ENCODE measurements at places on chromosomes 1 and 21.

DNA sequence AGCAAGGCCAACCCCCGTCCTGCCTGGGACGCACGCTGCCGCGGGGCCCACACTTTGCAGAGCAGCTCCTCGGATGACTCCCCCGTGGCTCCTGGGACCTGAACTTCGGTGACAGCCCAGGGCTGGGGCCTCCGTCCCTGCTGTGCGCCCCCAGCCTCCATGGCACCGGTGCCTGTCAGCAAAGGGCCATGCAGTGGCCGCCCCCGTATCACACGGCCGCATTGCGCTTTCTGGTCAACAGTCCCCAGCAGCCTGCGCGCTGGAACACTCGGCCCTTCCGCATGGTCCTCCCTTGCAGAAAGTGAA lies 18.0 kb downstream of the NADK start:
- H3K4me3 ChIP-seq = no peak overlapping the region
- H3K36me3 ChIP-seq = peaks cover 56% of the 10 kb centered on the region
- no peaks in the 10 kb centered on the region for H3K27me3 ChIP-seq
- no peaks in the 10 kb centered on the region for H3K4me1 ChIP-seq
- H3K27ac ChIP-seq = no peak overlapping the region

- no peaks in the 10 kb centered on the region for H3K27me3 ChIP-seq
- H3K4me3 ChIP-seq = no peak overlapping the region
- DNase-seq = no peak
- no peaks in the 10 kb centered on the region for H3K36me3 ChIP-seq
- H3K27ac ChIP-seq = no peak overlapping the region
- no peaks in the 10 kb centered on the region for H3K4me1 ChIP-seq
Measured at GRCh38 chr1:168008595-168008994, 71.7 kb upstream of the MPC2 start.

GRCh38 chr1:147781056-147781471 lies 20.7 kb upstream of the GJA5 start:
- no peaks in the 10 kb centered on the region for H3K36me3 ChIP-seq
- no peak overlapping the region for H3K27ac ChIP-seq
- DNase-seq = no peak
- peaks cover 5% of the 10 kb centered on the region for H3K4me1 ChIP-seq

- peaks cover 6% of the 10 kb centered on the region for H3K4me1 ChIP-seq
- no peak overlapping the region for H3K27ac ChIP-seq
- no peaks in the 10 kb centered on the region for H3K36me3 ChIP-seq
- no peaks in the 10 kb centered on the region for H3K27me3 ChIP-seq
Measured at GRCh38 chr1:197807216-197807615, 31.9 kb upstream of the DENND1B start.

DNA sequence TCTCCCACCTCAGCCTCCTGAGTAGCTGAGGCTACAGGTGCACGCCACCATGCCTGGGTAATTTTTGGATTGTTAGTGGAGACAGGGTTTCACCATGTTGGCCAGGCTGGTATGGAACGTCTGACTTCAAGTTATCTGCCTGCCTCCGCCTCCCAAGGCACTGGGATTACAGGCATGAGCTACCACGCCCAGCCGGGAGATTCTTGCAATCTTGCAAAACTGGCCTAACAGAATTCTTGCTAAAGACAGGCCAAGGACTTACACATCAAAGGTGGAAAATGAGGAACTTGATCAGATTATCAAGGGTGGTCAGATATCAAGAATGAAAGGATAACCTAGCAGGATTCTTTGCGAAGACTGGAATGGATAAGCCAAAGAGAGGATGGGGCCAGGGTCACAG lies 98.3 kb upstream of the TIAM1 start:
- H3K36me3 ChIP-seq = no peaks in the 10 kb centered on the region
- no peaks in the 10 kb centered on the region for H3K27me3 ChIP-seq
- H3K4me1 ChIP-seq = no peaks in the 10 kb centered on the region
- no peak overlapping the region for H3K4me3 ChIP-seq
- H3K27ac ChIP-seq = no peak overlapping the region

DNA sequence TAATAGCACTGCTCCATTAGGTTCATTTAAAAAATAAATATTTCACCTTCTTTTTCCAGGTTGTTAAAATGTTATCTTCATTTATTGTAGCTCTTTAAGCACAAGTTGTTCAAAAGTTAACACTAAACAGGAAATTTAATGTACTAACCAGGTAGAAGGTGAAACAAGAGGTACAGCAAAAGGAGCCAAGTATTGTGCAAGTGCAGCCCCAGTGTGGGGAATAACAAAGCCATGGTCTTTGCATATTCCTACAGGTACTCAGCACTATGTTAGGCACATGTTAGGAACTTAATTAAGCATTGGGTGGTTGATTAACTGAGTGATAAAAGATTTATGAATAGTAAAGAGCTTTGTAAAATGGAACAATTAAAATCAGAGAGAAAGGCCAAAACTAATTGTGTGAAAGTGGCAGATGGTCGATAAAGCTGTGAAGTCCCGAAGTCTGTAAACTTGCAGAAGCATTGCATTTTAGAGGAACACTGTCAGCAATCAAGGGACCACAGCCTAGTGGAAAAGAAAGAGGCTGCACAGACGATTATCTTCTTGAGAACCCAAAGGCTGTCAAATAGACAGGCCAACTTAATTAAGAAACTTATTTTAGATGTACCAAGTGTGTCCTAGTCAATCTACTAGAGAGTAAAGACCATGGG lies 185.8 kb downstream of the SLC44A5 start:
- H3K36me3 ChIP-seq = no peaks in the 10 kb centered on the region
- no peak overlapping the region for H3K27ac ChIP-seq
- no peaks in the 10 kb centered on the region for H3K4me1 ChIP-seq
- no peak for DNase-seq
- H3K4me3 ChIP-seq = no peak overlapping the region

- no peak for DNase-seq
- peaks cover 25% of the 10 kb centered on the region for H3K36me3 ChIP-seq
- H3K4me1 ChIP-seq = peaks cover 3% of the 10 kb centered on the region
Measured at GRCh38 chr1:112927462-112927990, 28.5 kb downstream of the SLC16A1 start.

DNA sequence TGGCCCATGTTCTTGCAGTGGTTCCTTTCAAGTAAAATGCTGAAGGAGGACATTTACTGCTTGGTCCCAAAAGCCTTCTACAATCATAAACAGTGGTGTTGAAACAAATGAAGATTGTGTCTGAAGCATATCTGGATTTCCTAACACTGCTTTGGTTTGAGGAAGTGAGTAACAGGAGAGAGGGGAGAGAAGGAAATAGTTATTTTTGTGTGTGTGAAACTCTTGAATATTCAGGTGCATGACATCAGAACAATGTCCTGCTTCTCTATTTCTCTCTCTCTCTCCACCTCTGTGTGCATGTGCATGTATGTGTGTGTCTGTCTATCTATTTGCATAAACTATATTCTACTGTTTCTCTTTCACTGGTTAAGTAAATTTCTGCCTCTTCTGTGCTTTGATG lies 61.4 kb upstream of the TNFSF18 start:
- H3K36me3 ChIP-seq = no peaks in the 10 kb centered on the region
- no peak overlapping the region for H3K4me3 ChIP-seq
- H3K4me1 ChIP-seq = no peaks in the 10 kb centered on the region
- no peak for DNase-seq
- H3K27me3 ChIP-seq = no peaks in the 10 kb centered on the region

- H3K27ac ChIP-seq = no peak overlapping the region
- peaks cover 18% of the 10 kb centered on the region for H3K36me3 ChIP-seq
- H3K4me3 ChIP-seq = no peak overlapping the region
- H3K27me3 ChIP-seq = no peaks in the 10 kb centered on the region
Measured at GRCh38 chr1:220803401-220804201, 16.9 kb downstream of the MTARC1 start.

DNA sequence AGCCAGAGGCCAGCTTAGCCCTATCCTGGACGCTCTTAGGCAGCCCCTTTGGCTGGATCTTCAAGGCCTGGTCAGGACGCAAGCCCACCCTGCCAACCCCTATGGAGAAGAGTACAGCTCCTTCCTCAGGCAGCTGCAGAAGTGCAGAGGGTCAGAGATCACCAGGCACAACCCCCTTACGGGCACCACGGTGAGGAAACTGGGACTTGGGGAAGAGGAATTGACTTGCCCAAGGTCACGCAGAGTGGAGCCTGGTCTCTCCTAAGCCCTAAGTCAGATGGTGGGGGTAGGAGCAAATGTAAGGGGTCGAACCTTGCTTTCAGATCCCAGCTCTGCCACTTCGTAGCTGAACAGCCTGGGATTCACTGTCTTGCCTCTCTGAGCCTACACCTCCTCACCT lies 3.7 kb downstream of the E2F2 start:
- DNase-seq = no peak
- no peak overlapping the region for H3K27ac ChIP-seq
- H3K4me3 ChIP-seq = no peak overlapping the region
- no peaks in the 10 kb centered on the region for H3K36me3 ChIP-seq
- H3K4me1 ChIP-seq = peaks cover 12% of the 10 kb centered on the region

DNA sequence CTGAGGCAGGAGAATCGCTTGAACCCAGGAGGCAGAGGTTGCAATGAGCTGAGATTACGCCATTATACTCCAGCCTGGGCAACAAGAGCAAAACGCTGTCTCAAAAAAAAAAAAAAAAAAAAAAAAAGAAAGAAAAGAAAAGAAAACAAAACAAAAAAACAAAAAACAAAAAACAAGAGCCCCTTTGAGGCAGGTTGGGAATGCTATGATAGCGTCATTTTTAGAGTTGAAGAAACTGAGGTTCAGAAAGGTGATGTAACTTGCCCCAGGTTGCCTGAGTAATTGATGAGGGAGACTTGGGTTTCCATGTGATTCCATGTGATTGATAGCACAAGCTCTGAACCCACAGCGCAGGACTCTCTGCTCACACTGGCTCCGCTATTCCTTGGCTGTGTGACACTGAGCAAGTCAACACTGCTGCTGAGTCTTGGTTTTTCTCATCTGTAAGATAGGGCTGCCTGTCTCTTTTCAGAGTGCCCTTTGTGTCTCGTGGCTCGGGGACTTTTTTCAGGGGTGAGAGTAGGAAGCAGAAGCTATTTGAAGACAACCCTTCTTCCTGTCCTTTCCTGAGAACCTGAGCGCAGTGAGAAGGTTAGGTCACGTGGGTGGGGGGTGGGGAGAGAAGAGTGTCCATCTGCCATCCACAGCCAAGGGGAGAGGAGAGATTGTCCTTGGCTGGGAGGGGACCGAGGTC lies 2.5 kb downstream of the CNR2 start:
- no peak overlapping the region for H3K4me3 ChIP-seq
- H3K4me1 ChIP-seq = no peaks in the 10 kb centered on the region
- 0 out of 2 replicates have a peak, but pooled peaks cover 1% of the 10 kb centered on the region for H3K27me3 ChIP-seq

DNA sequence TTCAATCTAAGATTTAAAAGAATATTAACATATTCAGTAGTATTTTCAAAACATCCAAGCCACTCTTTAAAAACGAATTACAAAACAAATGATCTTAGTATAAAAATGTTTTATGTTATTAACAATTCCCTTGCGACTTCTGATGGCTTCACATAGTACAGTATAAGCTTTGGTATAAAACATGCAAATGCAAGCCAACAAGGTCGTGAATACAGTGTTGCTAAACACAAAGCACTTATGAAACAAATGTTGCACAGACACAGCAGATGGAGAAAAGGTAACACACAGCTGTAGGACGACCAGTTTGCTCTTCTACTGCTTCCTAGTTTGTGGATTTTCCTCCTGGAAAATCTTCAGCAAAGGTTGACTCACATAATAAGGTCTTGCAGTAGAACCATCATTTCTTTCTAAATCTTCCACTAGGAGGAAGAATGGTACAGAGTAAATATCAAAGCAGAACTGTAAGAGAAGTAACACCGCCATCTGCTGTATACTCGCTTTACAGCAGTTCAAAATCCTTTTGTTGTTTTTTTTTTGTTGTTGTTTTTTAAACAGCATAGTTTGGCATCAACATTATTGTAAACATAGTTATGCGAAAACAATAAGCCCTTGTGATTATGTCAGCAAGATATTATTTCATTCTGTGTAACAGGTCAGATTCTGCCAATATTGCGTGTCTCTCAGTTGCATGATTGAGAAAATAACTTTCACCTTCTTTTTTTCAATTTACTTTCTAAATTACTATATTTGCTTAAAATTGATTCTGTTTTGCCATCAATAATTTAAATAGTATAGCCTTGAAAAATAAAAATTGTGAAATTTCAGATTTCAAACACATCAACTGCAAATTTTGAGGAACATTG lies 69.5 kb downstream of the LHX8 start:
- no peak overlapping the region for H3K4me3 ChIP-seq
- H3K36me3 ChIP-seq = no peaks in the 10 kb centered on the region
- H3K4me1 ChIP-seq = no peaks in the 10 kb centered on the region
- no peaks in the 10 kb centered on the region for H3K27me3 ChIP-seq

GRCh38 chr1:198359024-198359653 lies 181.3 kb downstream of the ATP6V1G3 start:
- no peaks in the 10 kb centered on the region for H3K27me3 ChIP-seq
- no peak overlapping the region for H3K27ac ChIP-seq
- DNase-seq = no peak

- H3K4me3 ChIP-seq = no peak overlapping the region
- no peak overlapping the region for H3K27ac ChIP-seq
- no peaks in the 10 kb centered on the region for H3K36me3 ChIP-seq
- no peak for DNase-seq
Measured at GRCh38 chr1:52296345-52296744, 69.7 kb downstream of the CC2D1B start.

DNA sequence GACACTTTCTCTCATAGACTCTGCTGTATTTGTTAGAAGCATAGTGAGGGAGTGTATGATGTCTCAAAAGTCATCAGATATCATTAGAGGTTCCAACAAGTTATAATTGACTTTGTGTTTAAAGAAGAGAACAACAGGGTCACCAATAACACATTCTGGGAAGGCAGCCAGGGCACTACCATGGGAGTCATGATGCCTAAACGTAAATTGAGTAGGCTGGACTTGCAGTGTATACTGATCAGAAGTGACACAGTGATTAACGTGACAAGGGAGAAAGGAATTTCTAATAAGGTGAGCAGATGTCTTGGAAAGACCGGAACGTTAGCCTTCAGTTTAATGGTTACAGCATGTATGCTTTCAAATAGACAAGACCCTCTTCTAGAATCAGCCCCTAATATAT lies 973.2 kb downstream of the NCAM2 start:
- H3K27me3 ChIP-seq = peaks cover 1% of the 10 kb centered on the region
- DNase-seq = no peak
- peaks cover 5% of the 10 kb centered on the region for H3K4me1 ChIP-seq
- H3K36me3 ChIP-seq = no peaks in the 10 kb centered on the region
- no peak overlapping the region for H3K27ac ChIP-seq

Measured in H1 (cell line).